ENCODE measurements at places on chromosomes 11 and 22.
A peak's percentile ranks its signal among the peaks of the same experiment; 100 is the strongest.

GRCh38 chr11:4433856-4434255 lies 15.2 kb upstream of the OR52K2 start:
- no peaks in the 10 kb centered on the region for H3K27me3 ChIP-seq
- no peak overlapping the region for H3K27ac ChIP-seq
- no peak overlapping the region for H3K4me3 ChIP-seq
- DNase-seq = no peak
- H3K4me1 ChIP-seq = no peaks in the 10 kb centered on the region
- no peaks in the 10 kb centered on the region for H3K36me3 ChIP-seq

- no peak overlapping the region for H3K27ac ChIP-seq
- H3K4me1 ChIP-seq = no peaks in the 10 kb centered on the region
- peak; percentile 13 for DNase-seq
- H3K27me3 ChIP-seq = no peaks in the 10 kb centered on the region
- H3K36me3 ChIP-seq = peaks cover 1% of the 10 kb centered on the region
Measured at GRCh38 chr11:71456831-71457230, 3.8 kb downstream of the NADSYN1 start.

DNA sequence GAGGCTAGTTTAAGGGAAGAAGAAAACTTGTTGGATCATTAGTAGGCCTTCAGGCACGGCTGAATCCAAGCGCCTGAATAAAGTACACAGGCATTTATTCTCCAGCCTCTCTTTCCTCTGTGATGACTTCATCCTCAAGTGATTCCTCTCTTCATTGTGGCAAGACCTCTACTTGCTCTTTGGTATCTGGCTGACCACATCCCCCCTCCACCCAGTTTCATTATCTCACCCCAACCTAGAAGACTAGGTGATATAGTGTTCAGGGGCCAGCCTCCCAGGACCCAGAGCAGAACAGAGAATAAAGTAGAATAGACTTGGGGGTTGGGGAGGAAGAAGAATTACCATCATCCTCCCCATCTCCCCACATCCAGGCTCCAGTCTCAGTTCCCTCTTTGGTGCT lies 189.3 kb downstream of the MIAT start:
- no peak overlapping the region for H3K4me3 ChIP-seq
- H3K4me1 ChIP-seq = peaks cover 2% of the 10 kb centered on the region
- H3K27ac ChIP-seq = no peak overlapping the region
- no peaks in the 10 kb centered on the region for H3K27me3 ChIP-seq
- no peaks in the 10 kb centered on the region for H3K36me3 ChIP-seq
- no peak for DNase-seq

GRCh38 chr22:46251816-46252380 lies 1.8 kb upstream of the CDPF1 start:
- H3K4me1 ChIP-seq = no peaks in the 10 kb centered on the region
- H3K4me3 ChIP-seq = no peak overlapping the region
- no peaks in the 10 kb centered on the region for H3K36me3 ChIP-seq
- no peak for DNase-seq
